ENCODE measurements at places on chromosomes 7 and 10.

GRCh38 chr10:119817991-119818888, 54.4 kb downstream of the MCMBP start:
- no peak for DNase-seq

- DNase-seq, result peak; percentile 28
These were observed 29.1 kb upstream of the NRBF2 start for GRCh38 chr10:63103971-63104409.

DNA sequence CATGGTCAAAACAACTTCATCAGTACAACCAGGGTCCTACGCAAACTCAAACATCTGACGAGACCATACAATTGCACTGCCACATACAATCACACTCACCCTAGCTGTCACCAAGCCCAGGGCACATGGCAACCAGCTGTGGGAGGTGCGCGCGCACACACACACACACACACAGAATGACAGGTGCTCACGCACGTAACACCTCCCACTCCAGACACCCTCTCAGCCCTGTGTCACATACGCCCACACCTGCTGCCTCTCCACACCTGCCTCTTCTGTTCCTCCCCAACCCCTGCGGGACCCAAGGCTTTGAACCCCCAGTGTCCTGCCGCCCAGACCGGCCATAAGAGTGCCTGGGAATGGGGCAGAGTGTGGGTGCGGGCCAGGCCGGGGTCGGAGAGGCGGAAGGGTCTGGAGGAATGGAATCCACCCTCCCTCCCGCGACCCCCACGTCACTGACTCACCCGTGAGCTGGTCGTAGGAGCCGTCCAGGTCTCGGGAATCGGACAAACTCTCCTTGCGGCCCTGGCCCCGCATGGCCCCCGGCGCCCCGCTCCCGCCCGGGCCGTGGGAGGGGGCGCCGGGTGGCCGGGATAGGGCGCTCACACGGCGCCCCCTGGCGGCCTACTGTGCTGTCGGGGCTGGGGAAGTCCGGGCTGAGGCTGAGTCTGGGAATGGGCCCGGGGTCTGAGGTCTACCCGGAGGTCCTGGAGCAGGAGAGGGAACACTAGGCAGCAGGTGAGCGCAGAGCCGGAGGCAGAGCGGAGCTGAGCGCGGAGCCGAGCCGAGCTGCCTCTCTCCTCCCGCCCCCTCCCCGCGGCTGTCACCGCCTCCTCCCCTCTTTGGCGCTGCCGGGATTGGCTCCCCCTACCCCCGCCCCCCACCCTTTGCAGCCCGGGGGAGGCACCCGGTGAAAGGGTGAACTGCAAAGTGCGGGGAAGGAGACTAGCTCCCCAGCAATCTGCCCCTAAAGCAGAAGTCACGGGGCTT, at the start of gene KCNIP2:
TSS of gene KCNIP2 (minus strand) at position 769 of the 990 bp plus-strand sequence. CDS start at position 537, 232 bp downstream.
- DNase-seq, result peak; percentile 46

GRCh38 chr7:111082351-111082750, 8.6 kb upstream of the LRRN3 start:
- DNase-seq, result no peak

DNA sequence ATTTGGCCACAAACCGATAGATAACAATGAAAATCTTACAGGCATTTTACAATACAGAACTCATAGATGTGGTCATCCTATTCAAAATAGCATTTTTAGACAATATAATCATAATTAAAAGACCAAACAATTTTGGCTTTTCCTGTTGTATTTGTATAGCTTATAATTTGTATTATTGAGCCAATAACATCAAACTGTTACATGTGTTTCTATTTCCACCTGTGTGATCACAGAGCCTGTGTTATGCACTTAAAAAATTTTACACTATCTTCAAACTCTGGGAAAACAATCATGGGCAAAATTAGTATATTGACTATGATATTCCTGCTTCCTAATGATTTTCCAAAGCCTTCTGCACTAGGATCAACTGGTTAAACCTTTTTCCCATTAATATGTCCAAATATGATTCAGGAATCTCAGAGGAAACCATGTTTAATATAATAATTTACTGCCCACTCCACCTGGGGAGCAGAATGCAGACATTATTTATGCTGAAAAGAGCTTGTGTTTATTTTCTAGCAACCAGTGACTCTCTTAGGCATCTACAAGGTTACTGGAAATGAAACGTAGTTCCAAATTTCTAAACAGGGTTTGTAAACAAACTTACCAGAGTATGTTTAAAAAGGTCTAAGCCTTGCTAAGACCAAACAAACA, 1.7 kb downstream of the RHOBTB1 start:
- DNase-seq, result no peak

DNA sequence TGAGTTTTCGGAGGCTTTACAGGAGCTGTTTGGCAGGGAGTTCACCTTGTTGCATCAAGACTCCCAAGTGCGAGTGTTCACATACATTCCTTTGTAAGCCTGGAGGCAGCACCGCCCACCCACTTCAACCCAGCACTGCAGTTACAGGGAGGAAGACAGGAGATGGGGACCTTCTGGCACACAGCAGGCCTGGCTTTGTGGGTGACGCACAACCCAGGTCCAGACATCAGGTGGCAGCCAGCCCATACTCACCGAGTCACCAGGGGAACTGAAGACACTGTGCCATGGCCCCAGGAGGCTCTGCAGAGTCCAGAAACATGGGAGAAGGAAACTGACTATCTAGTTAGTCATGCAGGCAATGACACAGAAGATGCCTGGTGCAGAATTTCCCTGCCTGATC, 305.9 kb upstream of the RNF32 start:
- DNase-seq, result no peak

GRCh38 chr10:103763374-103764202, 91.8 kb downstream of the SH3PXD2A start:
- DNase-seq, result no peak

DNA sequence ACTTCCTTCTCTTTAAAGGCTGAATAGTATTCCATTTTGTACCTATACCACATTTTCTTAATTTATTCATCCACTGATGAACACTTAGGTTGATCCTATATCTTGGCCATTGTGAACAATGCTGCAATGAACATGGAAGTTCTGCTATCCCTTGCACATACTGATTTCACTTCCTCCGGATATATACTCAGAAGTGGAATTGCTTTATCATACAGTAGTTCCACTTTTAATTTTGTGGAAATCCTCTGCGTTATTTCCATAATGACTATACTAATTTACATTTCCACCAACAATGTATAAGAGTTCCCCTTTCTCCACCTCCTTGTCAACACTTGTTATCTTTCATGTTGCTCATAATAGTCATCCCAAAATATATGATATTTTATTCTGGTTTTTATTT, 312.6 kb downstream of the PLXDC2 start:
- DNase-seq, result no peak

DNA sequence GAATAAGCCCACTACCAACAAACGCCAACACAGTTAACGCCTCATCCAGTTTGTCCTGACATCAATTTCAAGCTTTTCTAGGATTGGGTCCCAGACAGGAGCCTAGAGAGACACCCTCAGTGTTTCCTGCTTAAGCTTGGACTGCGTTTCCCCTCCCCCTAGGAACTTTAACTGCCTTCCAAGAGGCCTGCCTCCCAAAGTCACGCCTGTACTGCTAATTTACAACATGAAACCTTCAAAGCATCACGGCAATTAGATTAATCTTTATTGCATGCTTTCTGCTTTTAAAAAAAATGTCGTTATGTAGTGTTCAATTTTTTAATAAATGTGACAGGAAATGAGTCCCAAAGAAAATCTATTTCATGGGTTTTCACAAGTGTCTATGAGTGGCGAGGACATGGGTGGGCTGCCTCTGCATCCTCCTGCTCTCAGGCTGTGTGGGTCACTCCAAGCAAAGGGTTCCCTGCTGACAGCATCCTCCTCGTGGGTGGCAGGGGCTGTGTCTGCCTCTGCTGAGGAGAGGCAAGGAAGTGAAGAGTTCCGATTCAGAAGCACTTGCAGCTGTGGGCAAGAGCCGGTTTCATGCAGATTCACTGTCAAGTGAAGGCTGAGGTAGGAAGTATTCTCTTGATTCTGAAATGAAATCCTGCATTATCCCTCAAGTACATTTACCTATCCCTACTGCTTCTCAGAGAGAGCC, 193.0 kb upstream of the KMT2E start:
- DNase-seq, result no peak

- no peak for DNase-seq
These were observed 73.9 kb downstream of the SH2D4B start for GRCh38 chr10:80611481-80612185.

DNA sequence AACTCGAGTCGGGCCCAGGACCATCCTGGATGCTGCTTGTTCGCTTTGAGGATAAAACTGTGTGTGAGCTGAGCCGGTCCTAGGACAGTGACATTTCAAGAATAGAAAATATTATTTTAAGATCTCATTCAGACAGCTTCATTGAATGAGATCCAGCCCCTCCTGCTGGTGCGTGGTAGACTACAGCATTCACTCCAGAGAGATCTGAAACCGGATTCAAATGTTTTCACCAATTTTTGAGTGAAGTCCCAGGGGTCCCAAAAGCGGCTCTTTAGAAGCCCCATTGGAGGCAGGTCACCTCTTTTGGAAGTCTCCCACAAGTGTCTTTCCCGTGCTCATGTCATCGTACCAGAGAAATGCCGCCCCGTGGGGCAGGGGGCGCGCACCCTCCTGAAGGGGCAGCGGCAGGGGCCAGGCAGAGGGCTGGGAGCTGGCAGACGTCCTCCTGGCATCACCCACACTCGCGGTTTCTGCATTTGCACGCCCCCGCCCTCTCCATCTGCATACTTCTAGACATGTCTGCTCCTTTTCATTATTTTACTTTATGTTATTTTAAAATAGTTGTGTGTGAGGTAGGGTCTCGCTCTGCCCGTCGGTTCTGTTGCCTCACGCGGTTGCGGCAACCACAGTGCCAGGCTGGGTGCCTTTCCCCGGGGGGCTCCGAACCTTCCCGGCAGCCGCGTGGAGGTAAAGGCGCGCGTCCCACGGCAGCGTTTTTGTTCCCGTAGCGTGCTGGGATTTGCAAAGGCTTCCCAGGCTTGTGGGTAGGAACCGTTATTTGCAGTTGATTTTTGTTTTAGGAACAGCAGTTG, 52.3 kb upstream of the DPYSL4 start:
- DNase-seq, result no peak

DNA sequence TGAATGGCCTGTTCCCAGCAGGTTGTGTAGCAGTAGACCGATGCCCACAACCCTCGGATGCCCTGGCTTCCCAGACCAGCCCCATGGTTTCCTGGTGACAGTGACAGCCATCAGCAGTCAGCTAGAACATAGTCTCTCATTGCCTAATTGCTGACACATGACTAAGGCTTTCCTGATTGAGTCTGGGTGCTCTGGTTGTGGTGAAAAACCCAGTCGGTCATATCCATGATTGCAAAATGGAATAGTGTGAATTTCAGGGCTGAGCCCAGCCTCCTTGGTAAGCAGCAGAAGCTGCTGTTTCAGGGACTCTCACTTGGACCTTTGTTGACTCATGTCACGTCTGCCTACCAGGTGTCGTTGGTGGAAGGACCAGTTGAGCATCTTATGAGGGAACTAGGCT, 36.6 kb downstream of the POR start:
- no peak for DNase-seq

DNA sequence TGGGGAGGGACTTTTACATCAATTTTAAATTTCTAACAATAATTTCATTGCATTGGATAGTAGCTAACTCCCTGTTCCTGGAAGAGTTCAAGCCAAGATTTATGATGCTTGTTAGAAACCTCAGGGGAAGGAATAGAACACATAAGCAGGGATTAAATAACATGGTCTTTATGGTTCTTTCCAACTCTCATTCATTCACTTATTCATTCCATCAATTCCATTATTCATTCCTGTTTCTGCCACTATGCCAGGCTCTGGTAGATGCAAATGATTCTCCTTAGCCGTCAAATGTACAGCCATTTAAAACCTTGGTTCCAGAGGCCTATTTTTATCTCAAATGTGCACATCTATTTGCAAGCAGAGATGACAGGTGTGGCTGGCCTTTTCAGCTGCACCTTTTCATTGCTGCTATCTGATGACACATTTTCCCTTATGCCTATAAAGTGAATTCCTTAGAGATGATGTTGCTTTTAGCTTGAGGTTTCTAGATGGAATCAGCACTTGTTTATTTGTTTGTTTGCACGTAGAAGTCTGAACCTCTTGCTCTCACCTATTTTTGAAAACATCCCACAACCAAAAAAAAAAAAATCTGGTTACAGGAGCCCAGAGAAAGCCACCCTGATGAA, 205.7 kb upstream of the IGFBP3 start:
- no peak for DNase-seq

DNA sequence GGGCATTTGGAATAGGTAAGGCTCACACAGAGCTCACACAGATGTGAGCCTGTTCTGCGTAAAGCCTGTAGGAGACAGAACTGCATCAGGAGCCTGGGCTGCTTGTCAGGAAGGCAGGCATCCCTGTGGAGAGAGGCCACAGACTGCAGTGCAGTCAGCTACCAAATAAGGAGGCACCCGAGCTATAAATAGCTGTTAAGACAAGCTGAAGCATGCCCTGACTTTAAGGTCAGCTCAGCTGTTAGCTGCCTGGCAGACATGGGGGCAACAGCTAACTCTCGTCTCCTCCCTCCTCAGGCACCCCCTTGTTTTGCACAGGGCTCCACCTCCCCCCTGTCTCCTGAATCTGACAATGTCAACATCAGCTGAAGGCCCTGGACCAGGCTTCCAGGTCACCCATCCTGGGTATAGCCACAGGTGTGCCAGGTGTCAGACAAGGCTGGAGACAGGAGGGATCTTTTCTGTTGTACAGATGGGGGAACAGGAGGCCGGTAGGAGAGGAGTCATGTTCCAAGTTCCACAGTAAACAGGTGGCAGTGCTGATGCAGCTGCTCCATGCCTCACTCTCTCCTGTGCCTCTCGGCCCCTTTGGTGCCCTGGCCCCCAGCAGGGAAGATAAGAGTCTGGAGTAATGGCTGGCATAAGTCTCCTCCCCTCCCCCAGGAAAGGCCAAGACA, 27.6 kb upstream of the MKRN1 start:
- DNase-seq, result no peak

DNA sequence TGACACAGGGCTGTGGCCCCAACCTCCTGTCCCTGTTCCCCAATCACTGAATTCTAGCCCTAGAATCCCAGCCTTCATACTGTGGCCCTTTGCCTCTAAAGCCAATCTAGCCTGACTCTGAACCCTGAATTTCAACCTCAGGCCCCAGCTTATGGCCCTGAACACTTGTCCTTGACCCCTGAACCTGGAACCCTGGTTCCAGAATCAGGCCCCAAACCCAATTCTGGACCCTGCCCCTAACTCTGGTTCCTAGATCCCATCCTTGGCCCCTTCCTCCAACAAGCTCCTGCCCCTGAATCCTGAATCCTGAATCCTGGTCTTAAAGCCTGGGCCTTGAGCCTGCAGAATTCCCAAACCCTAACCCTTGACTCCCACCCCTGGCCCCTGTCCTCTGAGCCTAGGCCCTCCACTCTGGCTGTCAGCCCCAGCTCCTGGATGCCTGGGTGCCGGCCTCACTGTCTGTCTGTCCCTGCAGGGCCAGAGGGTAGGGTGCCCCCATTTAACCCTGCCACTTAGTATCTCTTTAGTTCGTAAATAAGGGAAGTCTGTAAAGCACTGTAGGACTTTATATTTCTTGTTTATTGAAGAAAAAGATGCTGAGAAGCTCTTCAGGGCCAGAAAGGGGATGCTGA, 1.3 kb downstream of the INPP5A start:
- DNase-seq, result no peak

Measured in stimulated activated CD8-positive, alpha-beta memory T cell treated with anti-CD3 and anti-CD28 coated beads, Interleukin-15, amount 100 ng/mL, for 4 hours (primary cell).